ENCODE measurements at places on chromosomes 1 and 21.

DNA sequence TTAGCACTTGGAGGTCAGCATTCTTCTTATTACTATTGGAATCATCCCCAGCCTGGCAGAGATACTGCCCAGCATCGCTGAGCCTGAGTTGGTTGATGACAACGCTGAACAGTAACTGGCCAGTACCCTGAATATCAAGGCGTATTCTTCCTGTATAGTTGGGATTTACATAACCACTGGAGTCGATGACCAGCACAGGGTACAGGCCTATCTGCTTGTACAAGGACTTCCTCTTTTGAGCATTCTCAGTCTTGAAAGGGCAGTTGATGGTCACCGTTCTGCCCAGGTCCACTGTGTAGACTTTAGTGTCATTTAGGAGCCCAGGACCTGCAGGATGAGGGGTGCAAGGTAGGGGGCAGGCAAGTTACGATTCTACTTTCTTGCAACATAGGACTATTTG, 8.8 kb downstream of the PIGR start:
- DNase-seq: no peak

DNA sequence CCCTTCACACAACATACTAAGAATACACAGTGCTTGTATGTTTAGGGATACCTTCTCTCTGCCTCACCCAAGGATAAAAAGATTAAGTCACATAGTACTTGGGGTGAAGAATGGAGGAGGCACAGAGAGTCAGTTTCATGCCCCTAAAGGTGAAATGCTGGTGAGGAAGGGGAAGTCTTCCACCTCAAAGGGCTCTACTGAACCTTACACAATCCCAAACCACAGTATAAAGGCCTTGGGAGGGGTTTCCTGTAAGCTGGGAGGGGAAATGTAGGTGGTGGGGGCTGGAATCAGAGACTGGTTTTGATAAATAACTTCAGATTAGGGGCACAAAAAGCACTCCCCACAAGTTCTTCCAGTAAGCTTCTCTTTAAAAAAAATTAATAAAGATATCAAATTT, 3.5 kb downstream of the MINDY1 start:
- DNase-seq: no peak

- DNase-seq: no peak
These were observed 882 bp upstream of the FCAMR start for GRCh38 chr1:206971029-206971655.

GRCh38 chr1:2352897-2353550, 38.3 kb downstream of the MORN1 start:
- DNase-seq: no peak

- no peak for DNase-seq
These were observed 61.6 kb downstream of the SLX9 start for GRCh38 chr21:45001134-45002095.
